ENCODE measurements at places on chromosomes 11 and 22.

DNA sequence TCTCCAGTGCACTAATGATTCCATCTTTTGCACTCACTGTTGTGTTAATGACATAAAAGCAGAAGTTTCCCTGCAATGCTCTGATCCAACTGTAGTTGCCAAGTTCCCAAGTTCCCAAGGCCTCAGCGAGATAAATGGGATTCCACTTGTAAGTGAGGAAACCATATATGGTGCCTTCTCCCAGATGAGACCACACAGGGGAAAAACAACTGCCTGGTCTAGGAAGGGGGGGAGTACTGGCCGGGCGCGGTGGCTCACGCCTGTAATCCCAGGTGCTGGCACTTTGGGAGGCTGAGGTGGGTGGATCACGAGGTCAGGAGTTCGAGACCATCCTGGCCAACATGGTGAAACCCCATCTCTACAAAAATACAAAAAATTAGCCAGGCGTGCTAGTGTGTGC lies 23.3 kb upstream of the RELA start:
- no peak overlapping the region for H3K27ac ChIP-seq
- H3K4me3 ChIP-seq, result no peak overlapping the region
- no peak for DNase-seq
- H3K27me3 ChIP-seq, result no peaks in the 10 kb centered on the region
- no peaks in the 10 kb centered on the region for H3K4me1 ChIP-seq
- H3K36me3 ChIP-seq, result no peaks in the 10 kb centered on the region

DNA sequence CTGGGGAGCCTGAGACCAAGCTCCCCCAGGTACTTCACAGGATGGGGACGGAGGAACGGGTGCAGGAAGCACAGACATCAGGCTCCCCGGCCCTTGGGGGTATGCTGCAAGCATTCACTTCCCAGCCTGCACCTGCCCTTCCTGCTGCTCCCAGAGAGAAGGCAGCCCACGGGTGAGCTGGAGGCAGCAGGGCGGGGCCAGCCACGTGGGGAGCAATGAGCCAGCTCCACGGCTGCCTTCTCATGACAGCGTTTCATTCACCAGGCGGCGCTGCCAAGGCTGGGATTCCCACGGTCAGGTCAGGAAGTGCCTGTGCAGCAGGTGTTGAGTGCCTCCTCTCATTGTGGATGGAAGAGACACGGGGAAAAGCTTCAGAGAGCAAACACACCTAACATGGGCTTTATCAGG lies 14.5 kb upstream of the PHLDA2 start:
- no peaks in the 10 kb centered on the region for H3K27me3 ChIP-seq
- no peak for DNase-seq
- H3K4me3 ChIP-seq, result no peak overlapping the region
- H3K36me3 ChIP-seq, result peaks cover 46% of the 10 kb centered on the region
- no peak overlapping the region for H3K27ac ChIP-seq
- H3K4me1 ChIP-seq, result peaks cover 17% of the 10 kb centered on the region

DNA sequence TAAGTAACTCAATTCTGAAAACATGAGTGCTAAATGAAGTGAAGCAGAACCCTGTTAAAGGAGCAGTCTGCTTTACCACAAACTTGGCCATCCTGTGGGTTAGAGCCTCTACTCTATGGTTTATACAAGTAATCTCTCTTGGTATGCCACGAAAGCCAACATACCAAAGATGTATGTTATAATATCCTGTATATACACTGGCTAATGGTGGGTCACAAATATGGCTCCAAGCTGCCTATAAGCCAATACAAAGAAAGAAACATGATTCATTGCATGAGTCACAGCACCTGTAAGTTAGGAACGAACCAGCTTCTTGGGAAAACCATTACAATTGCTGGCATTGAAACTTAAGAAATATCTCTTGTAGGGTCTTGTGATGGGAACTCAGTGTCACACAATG lies 16.1 kb downstream of the XRRA1 start:
- H3K4me3 ChIP-seq, result no peak overlapping the region
- H3K4me1 ChIP-seq, result peaks cover 12% of the 10 kb centered on the region
- peaks cover 43% of the 10 kb centered on the region for H3K36me3 ChIP-seq
- no peaks in the 10 kb centered on the region for H3K27me3 ChIP-seq
- H3K27ac ChIP-seq, result peak overlapping the region; percentile 26

DNA sequence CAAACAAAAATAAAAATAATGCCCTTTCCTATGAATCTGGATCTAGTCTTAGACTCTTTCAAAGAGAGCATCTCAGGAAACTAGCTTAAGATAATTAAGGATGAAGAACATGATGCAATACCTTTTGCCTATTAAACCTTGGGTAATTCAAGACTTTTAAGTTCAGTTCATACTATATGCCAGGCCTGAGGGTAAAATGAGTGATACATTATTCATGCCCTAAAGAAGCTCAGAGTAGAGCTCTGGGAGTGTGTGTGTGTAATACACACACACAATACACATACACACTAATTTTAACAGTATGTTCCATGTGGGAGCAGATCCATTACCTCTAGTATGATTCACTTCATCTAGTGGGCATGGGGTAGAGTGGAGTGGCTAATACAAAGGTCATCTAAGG lies 651.4 kb upstream of the CHORDC1 start:
- H3K27ac ChIP-seq, result peak overlapping the region; percentile 66
- no peak overlapping the region for H3K4me3 ChIP-seq
- H3K36me3 ChIP-seq, result no peaks in the 10 kb centered on the region
- no peak for DNase-seq

- no peak for DNase-seq
- H3K27me3 ChIP-seq, result no peaks in the 10 kb centered on the region
- peaks cover 27% of the 10 kb centered on the region for H3K36me3 ChIP-seq
- H3K27ac ChIP-seq, result peak overlapping the region; percentile 90
Measured at GRCh38 chr11:12108875-12109453, 1.4 kb upstream of the MICAL2 start.

DNA sequence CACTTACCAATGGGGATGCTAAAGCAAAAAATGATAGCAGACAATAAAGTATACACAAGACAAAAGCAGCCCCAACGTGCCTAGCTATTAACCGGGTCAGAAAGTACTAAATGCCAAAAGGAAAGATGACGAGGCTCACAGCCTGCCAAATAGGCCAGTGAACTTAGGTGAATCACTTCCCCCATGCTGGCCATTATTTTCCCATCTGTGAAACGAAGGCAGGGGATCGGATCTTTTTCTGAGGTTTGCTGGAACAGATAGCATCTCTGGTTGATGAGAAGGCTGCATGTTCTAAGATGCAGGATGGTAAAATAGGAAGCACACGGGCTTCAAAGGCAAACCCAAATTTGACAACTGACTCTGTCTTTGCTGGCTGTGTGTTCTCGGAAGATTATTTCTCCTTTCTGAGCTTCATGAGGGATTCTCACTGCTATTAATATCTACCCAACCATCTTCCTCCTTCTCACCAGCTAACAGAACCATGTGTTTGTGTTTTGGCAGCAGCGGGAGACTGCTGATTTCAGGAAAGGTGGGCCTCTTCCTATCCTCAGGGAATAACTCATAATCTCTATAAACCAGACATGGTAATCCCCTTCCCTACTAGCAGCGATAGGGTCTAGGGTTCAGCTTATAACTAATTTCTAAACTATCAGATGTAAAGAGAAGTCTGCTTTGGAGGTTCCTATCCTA lies 390.7 kb downstream of the LARGE1 start:
- DNase-seq, result no peak
- H3K27ac ChIP-seq, result no peak overlapping the region
- H3K4me1 ChIP-seq, result no peaks in the 10 kb centered on the region
- H3K27me3 ChIP-seq, result no peaks in the 10 kb centered on the region
- no peaks in the 10 kb centered on the region for H3K36me3 ChIP-seq
- no peak overlapping the region for H3K4me3 ChIP-seq

GRCh38 chr22:38755155-38755910 lies 465 bp downstream of the SUN2 start:
- peaks cover 37% of the 10 kb centered on the region for H3K36me3 ChIP-seq
- DNase-seq, result no peak
- peaks cover 14% of the 10 kb centered on the region for H3K4me1 ChIP-seq
- H3K4me3 ChIP-seq, result peak overlapping the region; percentile 77
- peak overlapping the region; percentile 90 for H3K27ac ChIP-seq

- no peak for DNase-seq
- H3K4me1 ChIP-seq, result peaks cover 36% of the 10 kb centered on the region
- no peaks in the 10 kb centered on the region for H3K36me3 ChIP-seq
- H3K27me3 ChIP-seq, result no peaks in the 10 kb centered on the region
- no peak overlapping the region for H3K4me3 ChIP-seq
Measured at GRCh38 chr11:125071435-125071834, 8.3 kb downstream of the SLC37A2 start.

DNA sequence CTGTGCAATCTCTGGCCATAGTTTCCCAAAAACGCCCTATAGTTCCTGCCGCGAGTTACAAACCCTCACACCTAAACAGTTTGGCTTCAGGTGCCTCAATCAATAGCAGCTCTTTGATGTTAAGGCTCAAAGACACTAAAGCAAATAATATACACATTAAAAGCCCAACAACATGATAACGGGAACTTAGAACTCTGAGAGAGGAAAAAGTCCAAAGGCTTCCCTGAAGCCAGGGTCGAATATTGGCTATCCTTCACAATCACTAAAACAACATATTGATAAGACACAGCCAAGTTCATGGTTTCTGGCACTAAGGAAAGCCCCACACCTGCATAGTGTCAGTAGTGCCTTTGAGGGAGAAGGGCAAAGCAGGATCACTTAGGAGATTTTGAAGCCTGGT lies 54.9 kb downstream of the NTM start:
- no peaks in the 10 kb centered on the region for H3K27me3 ChIP-seq
- DNase-seq, result no peak
- peaks cover 20% of the 10 kb centered on the region for H3K4me1 ChIP-seq
- H3K27ac ChIP-seq, result no peak overlapping the region
- H3K36me3 ChIP-seq, result no peaks in the 10 kb centered on the region
- H3K4me3 ChIP-seq, result no peak overlapping the region

DNA sequence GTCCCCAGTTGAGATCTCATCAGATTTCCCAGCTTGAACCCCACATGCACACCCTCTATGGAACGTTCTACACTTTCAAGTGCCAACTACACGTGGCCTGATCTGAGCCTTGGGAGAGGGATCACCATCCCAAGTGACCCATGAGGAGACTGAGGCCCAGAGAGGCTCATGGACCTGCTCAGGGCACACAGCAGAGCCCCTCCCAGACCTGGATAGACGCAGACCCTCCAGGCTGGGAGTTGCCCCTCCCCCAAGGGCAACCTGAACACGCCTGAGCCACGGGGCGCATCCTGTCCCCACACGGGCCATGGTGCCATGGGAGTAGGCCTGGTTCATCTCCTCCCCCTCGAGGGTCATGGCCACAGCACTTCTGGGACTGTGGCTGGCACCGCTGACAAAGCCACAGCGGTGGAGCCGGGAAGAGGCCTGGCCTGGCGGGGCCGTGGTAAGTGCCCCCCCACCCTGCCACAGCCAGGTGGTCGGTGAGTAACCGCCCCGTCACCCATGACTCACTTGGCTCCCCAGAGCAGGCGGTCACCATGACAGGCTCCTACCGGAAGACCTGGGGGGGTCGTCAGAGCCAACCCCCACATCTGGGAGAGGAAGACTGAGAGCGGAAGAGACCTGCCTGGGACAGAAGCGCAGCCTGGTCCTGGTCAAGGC lies 8.1 kb downstream of the WNT7B start:
- H3K36me3 ChIP-seq, result no peaks in the 10 kb centered on the region
- DNase-seq, result peak; percentile 93
- H3K27me3 ChIP-seq, result no peaks in the 10 kb centered on the region
- peaks cover 21% of the 10 kb centered on the region for H3K4me1 ChIP-seq
- peak overlapping the region; percentile 86 for H3K27ac ChIP-seq
- no peak overlapping the region for H3K4me3 ChIP-seq

DNA sequence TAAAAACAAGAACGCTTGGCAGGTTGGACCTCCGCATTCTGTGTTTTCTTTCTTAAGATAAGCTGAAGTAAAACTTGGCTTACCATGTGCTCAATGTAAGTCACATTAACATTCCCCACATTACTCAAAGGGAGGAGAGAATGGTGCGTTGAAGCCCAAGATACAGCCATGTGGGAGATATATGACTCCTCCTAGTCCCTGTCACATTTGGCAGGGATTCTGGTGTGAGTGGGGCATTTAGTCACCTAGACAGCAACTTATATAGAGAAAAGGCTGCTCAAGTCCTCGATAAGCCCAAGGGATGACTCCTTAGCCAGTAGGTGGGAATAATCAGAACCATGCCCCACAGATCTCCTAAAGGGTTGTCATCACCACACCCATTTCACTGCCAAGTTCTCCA lies 4.6 kb downstream of the PRSS23 start:
- peaks cover 54% of the 10 kb centered on the region for H3K36me3 ChIP-seq
- DNase-seq, result no peak
- no peaks in the 10 kb centered on the region for H3K27me3 ChIP-seq
- H3K4me3 ChIP-seq, result no peak overlapping the region
- H3K4me1 ChIP-seq, result peaks cover 36% of the 10 kb centered on the region

GRCh38 chr11:2975594-2975993 lies 16.5 kb downstream of the NAP1L4 start:
- DNase-seq, result no peak
- peaks cover 98% of the 10 kb centered on the region for H3K36me3 ChIP-seq
- no peak overlapping the region for H3K4me3 ChIP-seq
- peaks cover 8% of the 10 kb centered on the region for H3K4me1 ChIP-seq
- H3K27ac ChIP-seq, result no peak overlapping the region
- no peaks in the 10 kb centered on the region for H3K27me3 ChIP-seq

GRCh38 chr11:67574938-67575337 lies 8.7 kb upstream of the GSTP1 start:
- H3K36me3 ChIP-seq, result no peaks in the 10 kb centered on the region
- no peak for DNase-seq
- no peaks in the 10 kb centered on the region for H3K27me3 ChIP-seq
- H3K27ac ChIP-seq, result no peak overlapping the region
- no peak overlapping the region for H3K4me3 ChIP-seq
- no peaks in the 10 kb centered on the region for H3K4me1 ChIP-seq

- no peaks in the 10 kb centered on the region for H3K27me3 ChIP-seq
- H3K4me3 ChIP-seq, result no peak overlapping the region
- no peak for DNase-seq
Measured at GRCh38 chr11:33013755-33014154, 1.9 kb upstream of the DEPDC7 start.

GRCh38 chr11:130760515-130761125 lies 155.7 kb downstream of the SNX19 start:
- no peak overlapping the region for H3K4me3 ChIP-seq
- H3K4me1 ChIP-seq, result no peaks in the 10 kb centered on the region
- DNase-seq, result no peak

DNA sequence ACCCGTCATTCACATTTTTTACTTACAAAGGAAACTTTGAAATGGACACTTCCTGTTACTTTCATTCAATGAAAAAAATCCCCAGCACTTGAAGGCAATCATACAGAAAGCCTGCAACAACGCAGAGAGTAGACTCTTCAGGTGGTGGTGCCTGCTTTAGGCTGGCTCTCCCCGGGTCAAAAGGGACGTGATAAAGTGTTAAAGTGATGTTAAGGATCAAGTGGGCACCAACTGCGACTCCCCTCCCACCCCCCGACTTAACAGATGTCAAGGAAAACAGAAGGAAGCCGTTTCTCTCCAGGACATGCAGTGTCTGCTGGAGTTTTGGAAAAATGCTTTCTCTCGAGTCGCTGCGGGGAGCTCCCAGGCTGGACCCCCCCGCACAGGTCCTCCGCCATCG lies 414 bp upstream of the PNPLA3 start:
- no peak for DNase-seq
- peaks cover 12% of the 10 kb centered on the region for H3K36me3 ChIP-seq
- H3K27me3 ChIP-seq, result no peaks in the 10 kb centered on the region
- peak overlapping the region; percentile 75 for H3K27ac ChIP-seq
